ENCODE measurements at places on chromosomes 7 and 10.

DNA sequence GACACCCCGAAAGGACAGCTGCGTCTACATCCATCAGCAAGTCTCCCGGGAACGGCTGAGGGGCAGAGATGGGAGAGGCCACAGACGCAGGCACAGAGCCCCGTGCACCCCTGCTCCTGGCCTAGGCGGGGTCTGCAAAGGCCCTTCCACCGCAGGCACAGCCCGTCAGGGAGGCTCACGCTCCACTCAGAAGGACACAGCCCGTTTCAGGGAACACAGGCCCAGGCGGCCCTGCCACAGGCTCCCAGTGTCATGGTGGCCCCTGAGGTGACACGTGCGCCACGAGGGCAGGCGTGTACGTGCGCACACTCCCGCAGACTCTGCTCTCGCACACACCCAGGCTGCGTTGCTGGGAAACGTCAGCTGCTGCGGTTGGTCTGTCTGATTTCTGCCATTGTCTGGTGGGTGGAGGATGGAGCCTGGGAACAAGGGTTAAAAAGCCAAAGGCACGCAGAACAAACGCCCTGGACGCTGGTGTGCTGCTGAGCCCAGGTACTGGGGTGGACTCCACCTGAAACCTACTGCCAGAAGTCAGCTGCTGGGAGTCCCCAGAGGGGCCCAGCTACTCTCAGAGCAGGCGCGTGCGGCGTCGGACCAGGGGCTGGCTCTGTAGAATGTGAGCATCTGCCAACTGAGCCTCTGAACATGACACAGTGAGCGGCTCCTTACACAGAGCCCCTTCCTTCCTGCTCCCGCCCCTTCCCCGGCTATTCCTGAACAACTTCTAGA is 13.1 kb downstream of the GPER1 start:
- no peak for DNase-seq

- DNase-seq, result no peak
These were observed 80.8 kb upstream of the PRSS1 start for GRCh38 chr7:142668495-142668894.

GRCh38 chr7:155644971-155645509 is 579 bp downstream of the RBM33 start:
- peak; percentile 46 for DNase-seq

DNA sequence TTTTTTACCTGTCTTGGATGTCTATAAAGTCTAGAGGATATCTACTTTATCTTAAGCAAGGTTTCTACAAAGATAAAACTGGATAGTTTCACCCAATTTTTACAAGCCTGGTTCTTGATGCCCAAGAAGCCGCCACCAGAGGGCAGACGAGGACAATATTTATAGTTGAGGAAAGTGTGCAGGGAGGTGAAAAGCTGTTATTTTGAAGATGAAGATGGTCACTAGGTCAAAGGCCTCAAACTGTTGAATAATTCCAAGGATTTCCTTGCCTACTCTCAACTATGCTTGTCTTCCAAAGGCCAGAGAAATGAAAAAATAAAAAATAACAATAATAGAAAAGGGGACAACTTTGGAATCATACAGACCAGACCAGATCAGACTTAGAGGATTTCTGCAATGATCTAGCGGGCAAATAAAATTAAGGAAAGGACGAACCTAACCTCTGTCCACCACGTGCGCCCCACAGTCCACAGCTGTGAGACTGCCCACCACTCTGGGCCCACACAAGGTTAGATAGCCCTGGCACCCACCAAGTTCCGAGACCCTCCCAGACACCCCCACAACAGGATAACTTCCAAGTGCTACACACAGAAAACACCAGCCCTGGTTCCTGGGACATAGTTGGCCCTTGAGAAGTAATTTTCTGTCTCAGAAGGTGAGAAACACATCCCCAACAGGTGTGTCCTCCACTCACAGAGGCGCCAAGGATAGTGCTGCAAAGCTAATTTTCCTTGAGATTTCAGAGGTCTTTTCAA is 2.8 kb downstream of the PKD1L1 start:
- peak; percentile 68 for DNase-seq

GRCh38 chr10:95454356-95454755 is 106.8 kb downstream of the SORBS1 start:
- DNase-seq, result no peak

DNA sequence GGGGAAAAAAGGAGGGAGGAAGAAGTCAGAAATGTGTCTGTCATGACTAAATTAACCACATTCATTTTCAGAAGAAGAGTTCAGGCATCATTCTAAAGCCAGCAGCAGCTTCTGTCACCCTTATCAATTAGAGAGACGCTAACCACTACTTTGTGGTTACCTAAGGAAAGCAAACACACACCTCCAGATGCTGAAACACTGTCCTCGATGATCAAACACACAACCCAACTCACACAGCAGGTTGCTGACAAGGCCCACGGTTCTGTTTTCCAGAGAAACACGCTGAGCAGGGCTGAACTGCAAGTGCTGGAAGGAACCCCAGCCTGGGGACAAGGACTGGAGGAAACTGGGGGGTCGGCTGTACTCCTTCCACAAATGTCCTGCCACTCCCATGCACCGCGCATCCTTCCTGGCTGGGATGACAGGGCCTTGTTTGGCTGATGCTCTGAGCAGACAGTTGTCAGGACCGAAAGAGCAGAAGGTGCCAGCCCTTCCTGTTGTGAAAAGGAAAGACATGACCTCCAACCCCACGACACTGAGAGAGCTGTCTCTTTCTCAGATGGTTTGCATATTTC is 36.6 kb downstream of the PRKCQ start:
- no peak for DNase-seq

DNA sequence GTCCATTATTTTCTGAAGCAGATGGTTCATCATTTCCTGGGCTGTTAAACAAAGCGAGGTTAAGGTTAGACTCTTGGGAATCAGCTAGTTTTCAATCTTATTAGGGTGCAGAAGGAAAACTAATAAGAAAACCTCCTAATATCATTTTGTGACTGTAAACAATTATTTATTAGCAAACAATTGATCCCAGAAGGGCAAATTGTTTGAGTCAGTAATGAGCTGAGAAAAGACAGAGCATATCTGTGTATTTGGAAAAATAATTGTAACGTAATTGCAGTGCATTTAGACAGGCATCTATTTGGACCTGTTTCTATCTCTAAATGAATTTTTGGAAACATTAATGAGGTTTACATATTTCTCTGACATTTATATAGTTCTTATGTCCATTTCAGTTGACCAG is 10.1 kb downstream of the BUB3 start:
- no peak for DNase-seq

GRCh38 chr10:98429320-98430072 is 14.5 kb upstream of the PYROXD2 start:
- DNase-seq, result no peak

- DNase-seq, result no peak
These were observed 603.9 kb downstream of the PTPRN2 start for GRCh38 chr7:157983502-157984422.

DNA sequence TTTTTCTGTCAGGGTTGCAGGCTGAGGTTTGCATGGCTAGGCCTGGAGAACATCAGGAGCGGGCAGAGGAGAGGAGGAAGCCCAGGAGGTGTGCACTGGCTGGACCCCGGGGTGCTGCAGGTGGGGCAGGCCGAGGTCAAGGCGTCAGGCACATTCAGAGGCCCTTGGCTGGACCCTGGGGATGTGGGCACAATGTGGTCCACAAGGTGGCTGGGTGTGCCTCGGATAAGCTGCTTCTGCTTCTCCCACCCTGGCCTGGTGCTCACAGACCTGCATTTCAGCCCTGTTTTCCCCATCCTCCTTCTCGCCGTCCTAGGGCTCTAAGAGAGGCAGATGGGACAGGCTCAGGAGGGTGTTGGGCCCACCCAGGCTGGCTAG is 108.2 kb downstream of the ADCY1 start:
- no peak for DNase-seq

DNA sequence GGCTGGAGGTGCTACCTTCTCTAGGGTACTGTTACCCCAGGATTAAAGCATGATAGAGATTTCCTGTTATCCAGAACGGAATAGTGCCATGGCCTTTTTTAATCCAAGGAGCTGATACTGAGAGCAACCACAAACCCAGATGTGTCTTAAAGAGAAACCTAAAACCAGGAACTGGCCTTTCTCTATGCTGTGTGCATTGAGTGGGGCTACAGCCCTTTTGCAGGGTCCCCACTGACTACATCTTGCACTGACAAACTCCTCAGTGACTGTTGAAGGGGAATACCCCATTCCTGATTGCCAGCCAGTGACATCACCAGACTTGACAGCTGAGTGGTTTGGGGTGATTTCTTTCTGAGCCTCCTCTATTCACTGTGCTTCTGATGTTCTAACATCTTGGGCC is 81.9 kb upstream of the CAPZA2 start:
- no peak for DNase-seq

GRCh38 chr10:132449051-132449810 is 52.2 kb downstream of the PWWP2B start:
- DNase-seq, result peak; percentile 71

DNA sequence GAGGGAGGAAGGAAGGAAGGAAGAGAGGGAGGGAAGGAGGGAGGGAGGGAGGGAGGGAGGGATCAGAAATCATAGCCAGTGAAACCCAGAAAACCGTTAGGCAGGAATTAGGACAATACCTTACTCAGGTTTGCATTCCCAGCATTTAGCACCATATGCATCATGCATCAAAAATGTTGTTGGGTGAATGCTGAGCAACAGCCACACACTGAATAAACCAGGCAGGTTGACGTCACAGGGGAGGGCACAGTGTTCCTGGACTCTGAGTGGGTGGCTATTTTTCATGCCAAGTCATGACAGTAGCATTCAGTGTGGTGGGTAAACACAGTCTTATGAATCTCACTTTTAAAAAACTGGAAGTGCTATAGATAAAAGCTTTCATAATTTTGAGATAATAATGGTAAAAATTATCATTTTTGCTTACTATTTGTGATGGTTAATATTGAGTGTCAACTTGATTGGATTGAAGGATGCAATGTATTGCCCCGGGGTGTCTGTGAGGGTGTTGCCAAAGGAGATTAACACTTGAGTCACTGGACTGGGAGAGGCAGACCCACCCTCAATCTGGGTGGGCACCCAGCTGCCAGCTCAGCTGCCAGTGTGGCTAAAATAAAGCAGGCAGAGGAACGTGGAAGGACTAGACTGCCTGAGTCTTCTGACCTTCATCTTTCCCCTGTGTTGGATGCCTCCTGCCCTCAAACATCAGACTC is 199.1 kb upstream of the PRKCQ start:
- DNase-seq, result no peak

- DNase-seq, result no peak
These were observed 388.3 kb upstream of the MGMT start for GRCh38 chr10:129078746-129079145.

DNA sequence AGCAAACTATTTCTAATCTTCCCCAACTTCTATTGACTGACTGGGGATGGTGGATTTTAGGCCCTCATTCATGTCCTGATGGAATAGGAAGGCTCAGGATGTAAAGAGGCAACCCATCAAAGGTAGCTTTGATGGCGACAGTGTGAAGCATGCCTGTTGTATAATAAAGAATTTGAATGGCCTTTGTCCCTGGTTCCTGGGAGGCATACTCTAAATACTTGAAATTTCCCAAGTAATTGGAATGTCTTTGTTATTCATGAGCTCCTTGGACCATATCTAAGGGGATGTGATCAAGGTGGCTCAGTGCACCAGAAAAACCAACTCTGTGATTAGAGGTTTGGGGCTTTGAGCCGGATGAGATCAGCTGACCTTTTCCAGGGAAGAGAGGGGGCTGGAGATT is 264.5 kb upstream of the NEBL start:
- DNase-seq, result no peak

- DNase-seq, result no peak
These were observed 11.0 kb upstream of the GDF10 start for GRCh38 chr10:47288916-47289495.

DNA sequence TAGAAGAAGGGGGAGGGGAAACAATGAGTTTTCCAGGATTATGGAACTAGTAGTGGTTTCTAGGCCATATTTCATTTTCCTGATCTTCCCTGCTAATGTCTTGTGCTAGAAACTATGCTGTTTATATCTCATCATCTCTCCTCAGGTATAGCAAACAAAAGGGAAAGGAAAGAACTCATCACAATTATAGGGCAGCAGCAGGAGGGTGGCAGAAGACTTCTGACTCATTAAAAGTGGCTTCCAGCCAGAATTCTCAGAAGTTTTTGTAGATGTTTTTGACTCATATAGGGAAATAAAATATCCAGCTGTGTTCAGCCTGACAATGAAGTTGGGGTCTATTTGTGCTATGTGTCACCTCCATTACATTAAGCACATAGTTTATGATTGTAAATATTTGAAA is 6.5 kb downstream of the AHR start:
- DNase-seq, result no peak

- DNase-seq, result no peak
These were observed 128.6 kb downstream of the OAT start for GRCh38 chr10:124289851-124290795.

- DNase-seq, result no peak
These were observed 21.4 kb downstream of the RPP30 start for GRCh38 chr10:90893190-90893589.

GRCh38 chr7:94832051-94832450 is 75.3 kb upstream of the PPP1R9A start:
- no peak for DNase-seq

GRCh38 chr10:87605628-87606251 is 53.9 kb upstream of the PAPSS2 start:
- no peak for DNase-seq

- DNase-seq, result peak; percentile 84
These were observed at the start of gene MXI1 for GRCh38 chr10:110207011-110207804. MXI1 (plus strand) TSS chr10:110207605; CDS start chr10:110207809, 204 bp downstream.

DNA sequence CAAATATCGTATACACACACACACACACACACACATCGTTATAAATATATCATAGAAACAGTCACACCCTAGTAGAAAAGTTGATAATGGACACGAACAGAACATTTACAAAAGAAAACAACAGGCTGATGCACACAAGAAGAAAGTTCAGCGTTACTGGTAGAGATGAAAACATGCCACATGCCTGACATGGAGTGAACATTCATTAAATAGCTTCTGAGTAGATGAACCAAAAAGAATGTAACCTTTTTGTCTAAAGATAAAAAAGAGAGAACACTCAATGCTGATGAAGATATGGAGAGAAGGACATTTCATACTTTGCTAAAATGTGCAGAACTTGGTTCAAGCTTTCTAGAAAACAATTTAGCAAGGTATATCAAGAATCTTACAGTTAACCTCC is 173.4 kb upstream of the KLF14 start:
- DNase-seq, result no peak

DNA sequence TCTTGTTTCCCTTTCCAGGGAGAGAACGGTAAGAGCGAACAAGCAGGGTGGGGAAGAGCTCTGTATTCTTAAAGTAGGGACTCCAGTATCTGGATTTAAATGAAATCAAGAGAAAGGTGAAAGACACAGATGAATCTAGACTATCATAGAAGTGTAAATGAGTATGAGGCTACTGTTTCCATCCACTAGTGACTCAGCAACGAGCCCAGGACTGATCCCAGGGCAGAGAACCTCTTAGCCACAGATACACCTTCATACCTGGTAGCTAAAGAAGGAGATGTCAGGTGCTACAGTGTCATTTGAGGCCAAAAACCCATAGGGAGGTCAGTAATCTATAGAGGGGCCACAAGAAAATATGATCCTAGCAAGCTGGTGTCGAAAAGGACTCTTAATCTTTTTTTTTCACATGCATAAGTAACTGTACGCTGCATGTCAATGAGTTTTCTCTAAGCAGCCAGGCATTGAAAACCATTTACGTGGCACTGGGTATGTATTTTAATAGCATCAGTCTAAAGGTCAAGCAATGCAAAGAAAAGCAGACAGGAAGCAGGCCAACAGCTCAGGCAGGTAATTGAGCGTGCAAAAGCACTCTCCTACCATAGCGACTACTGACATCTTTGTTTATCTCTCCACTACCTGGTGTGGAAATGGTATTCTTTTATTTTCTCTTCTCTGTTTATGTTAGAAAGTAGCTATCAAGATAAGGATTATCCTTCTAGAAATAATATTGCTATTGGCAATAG is 91.5 kb upstream of the EGR2 start:
- DNase-seq, result no peak

- no peak for DNase-seq
These were observed 214.7 kb downstream of the DNAJB6 start for GRCh38 chr7:157551325-157552070.
